Prostate gland (tissue), 2 donors: ENCODE measurements at places on chromosomes 4 and X. TPM values are rescaled to one million over a fixed set of nuclear protein-coding genes. Genes with fewer than 3 reads are reported as not detected.

The RIBC1 gene
- 5.4 TPM for total RNA-seq

The ALPK1 gene
- total RNA-seq, result 13.7 TPM

The PAGE5 gene
- total RNA-seq, result 11.1 TPM

DNA sequence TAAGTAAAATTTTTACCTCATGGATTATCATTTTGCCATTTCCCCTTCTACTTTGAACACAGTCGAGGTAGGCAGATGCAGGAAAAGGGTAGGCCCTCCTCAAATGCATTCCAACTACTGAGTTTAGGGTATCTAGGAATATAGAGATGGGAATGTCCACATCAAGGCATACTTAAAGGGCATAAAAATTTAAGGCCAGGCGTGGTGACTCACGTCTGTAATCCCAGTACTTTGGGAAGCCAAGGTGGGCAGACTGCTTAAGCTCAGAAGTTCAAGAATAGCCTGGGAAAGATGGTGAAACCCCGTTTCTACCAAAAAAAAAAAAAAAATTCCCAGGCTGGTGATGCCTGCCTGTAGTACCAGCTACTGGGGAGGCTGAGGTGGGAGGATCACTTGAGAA, 146.5 kb downstream of the PDGFC start:
- no peak overlapping the region for H3K4me3 ChIP-seq
- no peaks in the 10 kb centered on the region for H3K27me3 ChIP-seq
- H3K27ac ChIP-seq, result no peak overlapping the region
- no peaks in the 10 kb centered on the region for H3K4me1 ChIP-seq
- DNase-seq, result no peak

- H3K36me3 ChIP-seq, result no peaks in the 10 kb centered on the region
- no peak overlapping the region for H3K4me3 ChIP-seq
- DNase-seq, result no peak
- H3K27me3 ChIP-seq, result no peaks in the 10 kb centered on the region
- H3K27ac ChIP-seq, result no peak overlapping the region
- H3K4me1 ChIP-seq, result no peaks in the 10 kb centered on the region
Observed at GRCh38 chr4:110737931-110738330, 115.1 kb upstream of the PITX2 start.
